ENCODE measurements at places on chromosomes 16 and 17. TPM values are rescaled to one million over a fixed set of nuclear protein-coding genes. Genes with fewer than 3 reads are reported as not detected.

CTRB2 gene
- total RNA-seq, result not detected

TEX14 gene
- total RNA-seq, result 0.25 TPM

MT4 gene
- not detected for total RNA-seq

FBXW10 gene
- total RNA-seq, result 0.19 TPM

CCL17 gene
- 5.3 TPM for total RNA-seq

KRT33B gene
- not detected for total RNA-seq

CYGB gene
- total RNA-seq, result not detected

RNF227 gene
- 4.4 TPM for total RNA-seq

GAS2L2 gene
- total RNA-seq, result 0.10 TPM

SOX15 gene
- total RNA-seq, result 0.25 TPM

RAMP2 gene
- total RNA-seq, result not detected

LPO gene
- not detected for total RNA-seq

GRAPL gene
- 1.4 TPM for total RNA-seq

CLEC18A gene
- 0.19 TPM for total RNA-seq

Data from activated CD8-positive, alpha-beta memory T cell treated with anti-CD3 and anti-CD28 coated beads for 36 hours (primary cell).